ENCODE measurements at places on chromosomes 3 and 15.

GRCh38 chr3:17025594-17026139, 140.9 kb downstream of the PLCL2 start:
- no peak for DNase-seq

GRCh38 chr3:145939431-145939830, 221.6 kb downstream of the PLOD2 start:
- peak; percentile 64 for DNase-seq

- DNase-seq, result no peak
Observed at GRCh38 chr3:42601896-42602581, 1.6 kb downstream of the NKTR start.

DNA sequence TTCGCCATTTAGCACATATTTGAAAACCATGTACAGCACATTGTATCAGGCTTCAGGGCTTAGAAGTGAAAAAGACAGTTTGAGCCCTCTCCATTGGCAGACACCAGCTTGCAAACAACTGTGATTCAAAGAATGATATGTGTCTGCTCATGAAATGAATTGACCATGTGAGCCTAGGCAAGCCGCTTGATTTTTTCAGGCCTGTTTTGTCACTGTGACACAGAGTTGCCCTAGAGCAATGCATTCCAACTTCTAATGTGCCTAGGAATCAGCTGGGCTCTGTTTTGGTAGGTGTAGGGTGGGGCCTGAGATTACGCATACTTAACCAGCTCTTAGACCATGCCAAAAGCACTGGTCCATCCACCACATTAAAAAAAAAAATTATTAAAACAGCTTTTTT, 53.0 kb downstream of the ATP2C1 start:
- DNase-seq, result no peak

DNA sequence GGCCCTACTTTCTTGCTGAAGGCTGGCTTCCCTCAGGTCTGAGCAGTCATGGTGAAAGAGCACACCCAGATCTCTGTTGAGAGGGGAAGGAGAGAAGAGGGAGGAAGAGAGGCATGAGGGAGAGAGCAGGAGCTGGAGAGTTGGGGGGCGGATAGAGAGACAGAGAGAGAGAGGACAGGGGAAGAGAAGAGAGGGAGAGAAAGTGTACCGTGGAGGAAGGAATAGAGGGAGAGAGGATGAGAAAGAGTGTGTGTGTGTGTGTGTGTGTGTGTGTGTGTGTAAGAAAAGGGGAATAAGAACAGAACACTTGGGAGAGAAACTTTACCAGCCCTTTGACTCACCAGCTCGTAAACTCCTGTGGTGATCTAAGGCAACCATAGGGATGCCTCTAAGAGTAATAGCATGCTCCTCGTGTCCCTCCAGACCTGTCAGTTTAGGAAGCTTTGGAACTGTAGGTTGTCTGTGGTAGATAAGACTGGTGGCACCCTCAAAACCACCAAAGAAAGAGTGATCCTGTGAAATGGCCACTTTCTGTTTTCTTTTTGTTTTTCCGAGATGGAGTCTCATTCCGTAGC, 18.2 kb downstream of the ZNF592 start:
- DNase-seq, result no peak

DNA sequence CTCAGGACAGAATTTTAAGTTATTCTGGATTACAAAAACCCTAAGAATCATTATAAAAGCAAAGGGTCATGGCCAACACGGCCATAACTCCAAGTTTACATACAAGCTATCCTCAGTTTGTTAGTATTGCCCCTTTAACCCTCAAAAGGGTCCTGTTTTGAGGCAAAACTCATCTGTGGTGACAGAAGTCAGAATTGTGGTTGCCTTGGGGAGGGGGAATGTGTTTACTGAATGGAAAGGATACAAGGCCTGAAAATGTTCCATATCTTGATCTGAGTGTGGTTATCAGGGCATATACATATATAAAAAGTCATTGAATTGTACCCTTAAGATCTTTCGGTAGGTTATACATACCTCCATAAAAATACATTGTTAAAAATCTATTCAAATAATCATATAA, 2.1 kb downstream of the SFMBT1 start:
- no peak for DNase-seq

DNA sequence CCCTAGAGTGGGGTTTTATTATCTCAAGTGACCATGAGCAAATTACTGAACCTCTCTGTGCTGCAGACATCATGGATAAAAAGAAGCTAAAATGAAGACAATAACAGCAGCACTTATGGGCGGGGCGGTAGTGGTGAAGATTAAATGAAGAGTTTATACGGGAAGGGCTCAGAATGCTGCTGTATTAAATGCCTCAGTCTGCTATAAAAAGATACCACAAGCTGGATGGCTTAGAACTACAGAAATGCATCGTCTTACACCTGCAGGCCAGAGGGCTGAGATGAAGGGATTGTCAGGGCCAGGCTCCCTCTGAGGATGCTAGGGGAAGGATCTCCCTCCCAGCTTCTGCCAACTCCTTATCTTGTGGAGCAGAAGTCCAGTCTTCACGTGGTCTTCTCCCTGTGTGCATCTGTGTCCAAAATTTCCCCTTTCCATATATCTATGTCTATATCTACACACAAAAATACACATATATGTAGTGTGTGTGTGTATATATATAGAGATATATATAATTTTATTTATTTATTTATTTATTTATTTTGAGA, 2.9 kb downstream of the ALG1L2 start:
- DNase-seq, result no peak

DNA sequence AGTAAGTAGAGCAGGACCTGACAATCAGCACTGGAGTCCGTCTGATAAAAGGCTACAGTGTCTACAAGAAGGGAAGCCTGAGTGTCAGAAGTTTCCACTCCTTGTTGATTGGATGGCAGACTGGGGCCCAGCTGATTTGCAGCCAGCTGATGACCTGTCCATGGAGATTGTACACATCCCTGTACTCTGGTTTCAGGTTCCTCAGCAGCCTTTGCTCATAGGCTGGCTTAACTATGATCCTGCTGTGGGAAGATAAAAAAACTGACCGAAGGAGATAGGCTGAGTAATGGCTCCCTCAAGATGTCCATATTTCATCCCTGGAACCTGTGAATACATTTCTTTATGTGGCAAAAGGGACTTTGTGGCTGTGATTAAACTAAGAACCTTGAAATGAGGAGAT, 11.7 kb upstream of the LACTB start:
- DNase-seq, result no peak

GRCh38 chr3:187107989-187108388, 31.3 kb downstream of the RPL39L start:
- no peak for DNase-seq

GRCh38 chr3:77236118-77236517, 196.2 kb downstream of the ROBO2 start:
- DNase-seq, result no peak

GRCh38 chr3:10223676-10224639, 24.3 kb upstream of the TATDN2 start:
- DNase-seq, result no peak

GRCh38 chr15:82963471-82964341, 11.2 kb upstream of the HOMER2 start:
- no peak for DNase-seq

DNA sequence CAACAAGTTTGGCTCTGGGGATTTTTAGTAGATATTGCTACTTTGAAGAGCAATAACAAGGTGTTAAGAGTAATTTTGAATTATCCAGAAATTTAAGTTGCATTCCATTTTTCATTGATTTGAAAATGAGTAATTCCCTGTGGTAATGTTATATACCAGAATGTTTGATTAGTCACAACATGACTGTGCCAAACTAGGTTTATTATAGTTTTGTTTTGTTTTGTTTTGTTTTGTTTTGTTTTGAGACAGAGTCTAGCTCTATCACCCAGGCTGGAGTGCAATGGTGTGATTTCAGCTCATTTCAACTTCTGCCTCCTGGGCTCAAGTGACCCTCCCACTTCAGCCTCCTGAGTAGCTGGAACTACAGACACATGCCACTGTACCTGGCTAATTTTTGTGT, 40.7 kb downstream of the CNOT10 start:
- DNase-seq, result no peak

- DNase-seq, result no peak
Observed at GRCh38 chr3:159257954-159258353, 456.1 kb downstream of the MFSD1 start.

DNA sequence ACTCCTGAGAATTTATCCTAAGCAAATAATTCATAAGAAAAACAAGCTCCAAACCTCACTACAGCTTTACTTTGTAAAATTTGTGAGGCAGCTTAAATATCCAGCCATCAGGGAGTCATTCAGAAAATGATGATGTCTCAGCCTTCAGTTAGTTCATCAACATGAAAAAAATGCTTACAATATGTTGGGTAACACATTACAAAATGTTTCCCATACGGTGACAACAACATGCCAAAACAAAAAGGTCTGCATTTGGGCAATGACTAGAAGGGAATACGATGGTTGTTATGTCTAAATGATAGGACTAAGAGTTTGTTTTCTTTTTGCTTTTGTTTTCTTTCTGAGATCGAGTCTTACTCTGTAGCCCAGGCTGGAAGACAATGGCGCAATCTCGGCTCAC, 47.0 kb upstream of the CFAP161 start:
- DNase-seq, result no peak

DNA sequence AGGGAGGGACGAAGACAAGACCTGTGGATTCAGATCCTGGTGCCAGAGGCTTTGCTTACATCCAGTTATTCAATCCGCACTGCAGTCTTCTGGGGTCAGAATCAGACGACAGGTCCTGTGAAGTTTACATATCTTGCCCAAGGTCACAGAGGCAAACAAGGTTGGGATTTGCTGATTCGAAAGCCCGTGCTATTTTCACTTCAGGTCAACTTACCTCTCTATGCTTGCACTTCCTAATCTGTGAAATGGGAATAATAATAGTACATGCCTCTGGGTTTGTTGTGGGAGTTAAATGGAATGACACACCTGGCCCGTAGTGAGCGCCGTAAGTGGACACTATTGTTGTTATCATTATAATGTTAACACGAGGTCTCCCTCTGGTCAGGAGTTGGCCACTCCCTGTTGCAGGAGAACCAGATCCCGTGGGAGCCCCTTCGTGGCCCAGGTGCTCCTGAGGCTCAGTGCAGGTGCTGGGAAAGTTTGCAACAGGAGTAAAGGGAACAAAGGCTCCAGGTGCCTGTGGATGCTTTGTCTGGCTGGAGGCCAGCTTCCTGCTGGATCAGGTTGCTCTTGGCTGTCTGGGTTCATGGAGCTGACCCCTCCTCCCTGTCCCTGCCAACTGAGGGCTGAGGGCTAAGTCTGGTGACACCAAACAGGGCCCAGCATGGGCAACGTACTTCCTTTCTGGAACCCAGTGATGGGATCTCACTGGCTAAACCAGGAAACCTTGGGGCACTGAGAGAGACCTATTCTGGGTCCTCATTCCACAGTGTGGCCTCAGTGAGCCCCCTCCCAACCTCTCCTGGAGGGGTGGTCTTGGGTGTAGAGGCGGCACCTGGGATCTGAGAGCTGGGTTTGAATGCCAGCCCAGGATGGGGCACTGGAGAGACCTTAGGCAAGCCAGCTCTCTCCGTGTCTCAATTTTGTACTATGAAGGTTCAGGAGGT, 40.1 kb upstream of the SEMA4B start:
- peak; percentile 73 for DNase-seq

DNA sequence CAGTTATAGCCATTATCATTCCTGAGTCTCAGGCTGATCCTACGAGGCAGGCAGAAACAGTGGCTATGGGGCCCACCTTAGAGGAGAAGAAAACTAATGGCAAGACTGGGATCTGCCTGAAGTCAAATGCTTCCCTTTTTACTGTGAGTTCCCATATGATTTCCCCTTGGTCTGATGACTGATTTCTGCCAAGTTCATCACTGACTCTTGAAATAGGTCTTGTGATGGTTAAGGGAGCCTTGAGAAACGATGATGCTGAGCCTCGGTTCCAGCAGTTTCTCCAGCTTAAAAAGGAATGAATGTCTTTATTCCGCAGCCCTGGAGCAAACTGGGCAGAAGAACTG, 29.4 kb upstream of the LDHAL6B start:
- no peak for DNase-seq

GRCh38 chr3:124696006-124696405, 34.2 kb upstream of the UMPS start:
- DNase-seq, result no peak

GRCh38 chr15:95269242-95270183, 1038.2 kb downstream of the MCTP2 start:
- no peak for DNase-seq

DNA sequence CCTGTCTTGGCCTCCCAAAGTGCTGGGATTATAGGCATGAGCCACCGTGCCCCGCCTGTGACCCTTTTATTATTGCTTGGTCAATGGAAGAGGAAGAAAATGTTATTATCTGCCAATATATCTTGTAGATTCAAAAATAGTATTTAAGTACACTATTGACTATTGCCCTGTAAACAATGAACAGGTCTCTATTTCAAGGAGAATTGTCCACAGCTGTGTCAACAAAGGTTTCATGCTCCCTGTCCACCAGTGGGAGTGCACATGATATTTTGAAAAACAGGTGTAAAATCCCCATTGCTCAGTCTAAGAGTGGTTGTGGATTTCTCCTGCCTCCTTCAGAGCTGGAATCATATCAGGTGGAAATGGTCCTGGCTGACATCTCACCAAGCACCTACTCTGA, 36.5 kb upstream of the IGF1R start:
- no peak for DNase-seq

DNA sequence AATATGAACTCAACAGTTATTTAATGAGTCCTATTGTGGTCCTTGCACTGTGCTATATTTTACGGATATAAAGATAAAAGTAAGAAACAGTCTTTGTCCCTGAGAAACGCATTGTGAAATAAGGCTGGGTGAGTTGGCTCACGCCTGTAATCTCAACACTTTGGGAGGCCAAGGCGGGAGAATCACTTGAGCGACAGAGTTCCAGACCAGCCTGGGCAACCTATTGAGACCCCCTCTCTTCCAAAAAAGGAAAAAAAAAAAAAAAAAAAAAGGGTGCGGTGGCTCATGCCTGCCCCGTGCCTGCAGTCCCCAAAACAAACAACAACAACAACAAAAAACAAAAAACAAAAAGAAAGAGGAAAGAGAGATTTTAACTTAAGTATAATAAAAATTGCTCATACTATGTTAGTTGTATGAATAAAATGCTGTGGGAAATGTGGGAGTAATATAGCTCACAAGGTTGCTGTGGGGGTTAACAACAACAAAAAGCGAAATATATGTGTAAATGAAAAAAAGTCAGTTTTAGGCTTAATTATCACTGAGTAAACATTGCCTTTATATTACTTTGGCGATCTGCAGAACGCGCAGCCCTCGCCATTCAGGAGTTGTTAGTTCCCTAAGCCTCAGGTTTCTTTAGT, 461 bp upstream of the FNDC3B start:
- DNase-seq, result no peak

GRCh38 chr15:92848852-92849598, 51.1 kb upstream of the CHD2 start:
- DNase-seq, result no peak

GRCh38 chr15:92810418-92811138, 89.5 kb upstream of the CHD2 start:
- DNase-seq, result peak; percentile 70

GRCh38 chr15:63800739-63801138, 33.0 kb downstream of the HERC1 start:
- DNase-seq, result no peak

DNA sequence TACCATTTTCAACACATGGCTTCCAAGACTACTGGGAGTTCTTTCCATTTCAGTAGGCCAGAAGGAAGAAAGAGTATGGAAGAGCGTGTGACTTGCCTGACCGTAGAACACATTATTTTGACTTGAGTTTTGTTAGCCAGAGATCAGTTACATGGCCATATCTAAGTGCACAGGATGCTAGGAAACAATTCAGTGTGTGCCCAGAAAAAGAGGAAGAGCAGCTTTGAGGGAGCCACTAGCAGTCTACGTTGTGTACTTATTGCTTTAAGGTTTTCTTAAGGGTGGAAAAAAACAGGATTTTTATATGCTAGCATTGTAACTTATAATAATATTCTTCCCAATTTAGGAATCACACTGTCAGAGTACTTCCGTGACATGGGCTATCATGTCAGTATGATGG, 44.1 kb upstream of the GRAMD1C start:
- no peak for DNase-seq

All from NCI-H1105 treated with DMSO at 0.1 percent for 48 hours (cell line).